ENCODE measurements at places on chromosomes 12 and 14. TPM values are rescaled to one million over a fixed set of nuclear protein-coding genes. Genes with fewer than 3 reads are reported as not detected.

- no peak for DNase-seq
These were observed 28.3 kb downstream of the VDR start for GRCh38 chr12:47876440-47876960.

DNA sequence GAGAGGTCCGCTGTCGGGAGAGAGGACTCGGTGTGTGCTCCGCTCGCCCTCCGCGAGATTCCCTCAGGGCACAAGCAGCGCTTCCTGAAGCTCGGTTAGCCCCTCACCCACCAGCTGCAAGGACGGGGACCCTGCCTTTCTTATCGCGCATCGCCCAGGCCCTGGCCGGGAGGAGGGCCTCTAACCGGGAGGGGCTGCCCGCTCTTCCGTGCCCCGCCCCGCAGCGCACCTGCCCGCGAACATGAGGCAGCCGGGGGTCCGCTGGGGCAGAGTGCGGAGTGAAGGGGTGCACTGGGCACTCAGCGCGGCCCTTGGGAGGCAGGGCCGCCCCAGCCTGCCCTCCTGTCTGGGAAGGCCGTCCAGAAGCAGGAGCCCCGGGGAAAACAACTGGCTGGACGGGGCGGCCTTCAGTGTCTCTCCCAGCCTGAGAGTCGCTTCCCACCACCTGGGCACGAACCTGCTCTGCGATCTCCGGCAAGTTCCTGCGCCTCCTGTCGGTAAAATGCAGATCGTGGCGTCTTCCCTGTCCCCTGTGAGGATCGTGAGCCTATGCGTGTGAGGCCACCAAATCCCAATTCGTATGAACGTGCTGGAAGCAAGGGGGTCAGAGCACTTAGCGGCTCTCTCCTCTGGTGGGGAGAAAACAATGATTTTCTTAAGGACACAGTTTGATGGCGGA, 28.0 kb upstream of the ADIPOR2 start:
- DNase-seq: peak; percentile 98

DNA sequence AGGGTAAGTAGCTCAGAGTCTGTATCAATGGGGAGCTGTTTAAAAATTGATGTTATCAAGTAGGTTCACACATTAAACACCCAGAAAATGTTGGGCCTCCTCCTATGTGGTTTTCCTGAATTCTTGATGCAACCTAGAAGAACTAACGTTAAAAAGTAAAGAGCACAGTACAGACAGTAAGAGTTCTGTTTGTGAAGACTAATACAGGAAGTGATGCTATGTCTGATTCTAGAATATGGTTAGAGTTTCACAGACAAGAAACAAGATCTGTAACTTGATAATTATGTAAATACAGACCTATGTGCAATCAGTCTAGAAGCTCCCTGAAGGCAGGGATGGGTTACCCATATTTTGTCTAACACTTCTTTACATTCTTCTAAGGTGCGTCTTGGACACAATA, 214.9 kb upstream of the BTG1 start:
- DNase-seq: no peak

- DNase-seq: no peak
These were observed 44.7 kb downstream of the RIN3 start for GRCh38 chr14:92558319-92558718.

DNA sequence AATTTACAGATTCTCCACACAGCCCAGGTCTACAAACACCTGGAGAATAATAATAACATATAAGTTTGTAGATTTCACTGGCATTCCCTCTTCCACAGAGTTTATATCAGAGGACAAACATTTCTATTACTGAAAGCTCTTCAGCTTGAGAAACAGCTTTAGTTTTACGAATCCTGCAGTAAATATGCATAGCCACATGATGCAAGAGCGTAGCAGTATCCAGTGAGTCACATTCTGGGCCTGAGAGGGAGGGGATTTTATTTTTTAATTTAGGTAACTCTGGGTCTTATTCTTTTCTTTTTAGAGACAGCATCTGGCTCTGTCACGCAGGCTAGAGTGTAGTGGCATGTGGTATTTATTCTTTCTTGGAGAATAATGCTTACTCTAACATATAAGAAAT, 1002.8 kb downstream of the TRHDE start:
- DNase-seq: no peak

GRCh38 chr12:121767525-121768016, 25.9 kb downstream of the RHOF start:
- DNase-seq: no peak

- no peak for DNase-seq
These were observed 56.5 kb downstream of the GARIN6 start for GRCh38 chr12:99704036-99704435.

- no peak for DNase-seq
These were observed 16.1 kb upstream of the IFNG start for GRCh38 chr12:68175557-68176061.

GRCh38 chr12:57455374-57456144, 452 bp downstream of the INHBE start:
- DNase-seq: no peak

DNA sequence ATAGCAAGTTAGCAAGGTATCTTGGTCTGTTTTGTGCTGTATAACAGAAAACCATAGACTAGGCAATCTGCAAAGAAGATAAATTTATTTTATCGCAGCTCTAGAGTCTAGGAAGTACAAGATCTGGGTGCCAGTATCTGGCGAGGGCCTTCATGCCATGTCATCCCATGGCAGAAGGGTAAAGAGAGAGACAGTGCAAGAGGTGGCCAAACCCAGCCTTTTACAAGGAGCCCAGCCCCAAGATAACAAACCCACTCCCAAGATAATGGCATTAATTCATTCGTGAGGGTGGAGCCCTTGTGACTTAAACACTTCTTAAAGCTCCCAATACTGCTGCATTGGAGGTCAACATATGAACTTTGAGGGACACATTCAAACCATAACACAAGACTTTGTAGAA, 16.9 kb downstream of the RPS29 start:
- no peak for DNase-seq

DNA sequence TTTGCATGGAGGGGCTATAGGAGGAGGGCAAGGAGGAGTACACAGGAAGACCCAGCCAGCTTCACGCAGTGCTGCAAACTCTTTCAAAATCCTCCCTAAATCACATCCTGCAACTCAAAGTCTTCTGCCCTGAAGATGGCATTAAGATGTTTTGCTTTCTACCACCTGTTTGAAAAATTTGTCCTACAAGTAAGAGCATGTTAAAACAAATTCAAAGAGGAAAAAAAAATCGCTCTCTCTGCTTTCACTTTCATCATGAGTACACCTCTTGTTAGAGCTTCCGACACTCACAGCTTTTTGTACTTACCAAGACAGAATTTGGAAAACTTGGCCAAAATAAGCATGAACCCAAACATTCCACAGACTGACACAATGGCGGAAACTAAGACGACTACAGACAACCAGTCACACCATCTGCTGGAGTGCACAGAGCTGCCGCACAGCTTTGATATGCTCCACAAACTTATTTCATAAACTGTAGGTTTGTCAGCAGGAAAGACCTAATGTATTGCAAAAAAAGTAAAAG, 21.3 kb downstream of the GCH1 start:
- no peak for DNase-seq

GRCh38 chr12:121095544-121096198, 37.0 kb upstream of the P2RX7 start:
- DNase-seq: peak; percentile 88

GRCh38 chr12:6494968-6495367, 1.1 kb downstream of the NCAPD2 start:
- DNase-seq: no peak

- peak; percentile 84 for DNase-seq
These were observed at the start of gene SLC38A1 for GRCh38 chr12:46268583-46269428. Gene SLC38A1, minus strand, starts transcription at chr12:46269043. Its CDS starts 29,243 bp downstream, at chr12:46239800.

DNA sequence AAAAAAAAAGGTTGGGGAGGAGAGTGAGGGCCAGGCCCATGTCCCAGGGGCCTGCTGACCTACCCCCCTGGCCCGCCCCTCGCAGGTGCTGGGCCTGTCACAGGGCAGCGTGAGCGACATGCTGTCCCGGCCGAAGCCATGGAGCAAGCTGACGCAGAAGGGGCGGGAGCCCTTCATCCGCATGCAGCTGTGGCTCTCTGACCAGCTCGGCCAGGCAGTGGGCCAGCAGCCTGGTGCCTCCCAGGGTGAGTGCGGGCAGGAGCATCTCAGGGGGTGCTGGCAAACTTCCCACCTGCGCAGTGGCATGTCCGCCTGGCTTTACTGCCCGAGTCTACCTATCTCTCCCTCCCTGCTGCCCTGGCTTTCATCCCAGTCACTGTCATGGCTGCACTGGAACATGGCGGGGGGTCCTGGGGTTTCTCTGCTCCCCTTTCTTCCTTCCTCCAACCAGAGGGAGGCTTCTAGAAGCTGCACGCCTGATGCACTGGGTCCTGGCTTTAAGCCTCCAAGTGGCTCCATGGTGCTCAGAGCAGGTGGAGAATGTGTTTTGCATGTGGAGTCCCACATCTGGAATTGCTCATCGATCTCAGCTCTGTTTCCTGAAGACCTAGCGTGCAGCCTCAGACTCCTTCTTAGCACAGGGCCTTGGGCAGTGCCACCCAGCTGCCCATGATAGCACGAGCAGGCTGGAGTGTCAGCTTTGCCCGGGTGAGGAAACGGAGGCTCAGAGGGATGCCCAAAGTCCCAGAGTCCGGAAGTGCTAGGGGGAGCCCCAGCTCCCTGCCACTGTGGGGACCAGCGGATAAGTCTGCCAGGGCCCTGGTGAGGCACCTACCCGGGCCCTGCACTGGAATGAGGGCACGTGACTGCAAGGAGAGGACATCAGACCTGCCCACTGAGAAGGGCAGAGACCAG, 46.3 kb downstream of the PHETA1 start:
- DNase-seq: no peak

SERPINA9 gene
- total RNA-seq: not detected

GPR65 gene
- total RNA-seq: not detected

SNRPF gene
- total RNA-seq: 77.1 TPM
